ENCODE measurements at places on chromosomes 12 and 14.

DNA sequence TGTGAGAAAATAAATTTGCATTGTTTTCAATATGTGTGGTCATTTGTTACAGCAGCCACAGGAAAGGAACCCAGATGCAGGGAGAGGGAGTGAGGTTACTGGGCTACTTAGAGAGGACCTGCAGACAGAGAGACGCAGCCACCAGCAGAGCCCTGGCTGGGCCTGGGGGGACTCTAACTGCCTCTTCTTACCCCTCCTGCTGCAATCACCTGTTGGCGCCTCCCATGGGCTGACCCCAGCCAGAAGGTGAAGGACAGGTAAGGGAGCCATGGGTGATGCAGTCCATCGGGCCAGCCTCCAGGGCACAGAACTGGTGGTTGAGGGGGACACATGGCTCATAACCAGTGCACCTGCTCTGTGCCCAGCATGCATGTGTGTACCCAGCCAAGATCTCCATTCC lies 15.8 kb upstream of the RBM19 start:
- no peak for DNase-seq

DNA sequence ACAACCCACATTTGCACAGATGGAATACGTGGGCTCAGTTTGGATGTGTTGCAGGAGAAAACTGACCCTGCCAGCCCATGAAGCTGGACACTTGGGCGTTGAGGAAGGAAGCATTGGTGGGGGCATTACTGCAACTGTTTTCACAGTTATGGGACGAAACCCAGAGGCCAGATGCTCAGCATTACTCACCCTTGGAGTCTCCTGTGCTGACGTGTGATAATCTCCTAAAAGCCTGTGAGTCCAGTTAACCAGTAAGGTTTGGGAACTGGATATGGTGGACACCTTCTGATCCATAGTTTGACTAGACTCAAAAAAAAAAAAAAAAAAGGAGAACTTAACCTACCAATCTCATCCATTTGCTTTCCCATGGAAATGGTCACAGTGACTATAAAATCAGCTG lies 52.8 kb upstream of the EGLN3 start:
- no peak for DNase-seq

DNA sequence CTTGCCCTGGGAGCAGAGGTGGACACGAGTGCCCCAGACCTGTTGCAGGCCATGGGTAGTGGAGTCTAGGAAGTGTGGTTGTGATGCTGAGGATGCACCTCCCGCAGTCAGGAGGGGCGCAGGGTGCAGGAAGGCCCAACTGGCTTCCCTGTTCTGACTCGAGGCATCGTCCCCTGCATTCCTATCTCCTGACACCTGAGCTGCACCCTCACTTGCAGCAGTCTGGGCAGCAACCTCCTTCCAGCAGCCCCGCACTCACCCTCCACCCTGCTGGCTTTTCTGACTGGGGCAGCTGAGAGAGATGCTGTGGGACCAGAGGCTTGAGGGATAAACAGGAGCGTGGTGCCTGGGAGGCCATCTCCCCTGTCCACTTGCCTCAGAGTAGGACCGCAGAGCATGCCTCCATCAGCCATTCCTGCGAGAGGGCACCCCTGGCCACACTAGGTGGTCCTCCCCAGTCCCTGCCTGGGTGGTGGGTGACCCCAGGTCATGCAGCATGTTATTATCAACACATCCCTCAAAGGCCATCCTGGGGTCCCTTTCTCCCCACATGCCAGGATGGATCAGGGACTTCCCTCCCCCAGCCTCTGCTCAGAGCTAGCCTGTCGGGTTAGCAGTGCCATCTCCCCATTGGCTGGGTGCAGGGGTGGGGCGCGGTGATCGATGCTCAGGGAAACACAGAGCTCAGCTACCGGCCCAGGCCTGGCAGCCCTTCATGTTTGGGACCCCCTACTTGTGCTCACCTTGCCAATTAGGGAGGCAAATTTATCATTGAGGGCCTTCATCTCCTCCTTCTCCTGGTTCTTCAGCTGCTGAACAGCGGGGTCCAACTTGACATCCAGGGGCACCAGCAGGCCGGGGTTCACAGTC lies 719 bp downstream of the KRT80 start:
- no peak for DNase-seq

GRCh38 chr12:66163289-66163688 lies 6.5 kb downstream of the TMBIM4 start:
- no peak for DNase-seq

DNA sequence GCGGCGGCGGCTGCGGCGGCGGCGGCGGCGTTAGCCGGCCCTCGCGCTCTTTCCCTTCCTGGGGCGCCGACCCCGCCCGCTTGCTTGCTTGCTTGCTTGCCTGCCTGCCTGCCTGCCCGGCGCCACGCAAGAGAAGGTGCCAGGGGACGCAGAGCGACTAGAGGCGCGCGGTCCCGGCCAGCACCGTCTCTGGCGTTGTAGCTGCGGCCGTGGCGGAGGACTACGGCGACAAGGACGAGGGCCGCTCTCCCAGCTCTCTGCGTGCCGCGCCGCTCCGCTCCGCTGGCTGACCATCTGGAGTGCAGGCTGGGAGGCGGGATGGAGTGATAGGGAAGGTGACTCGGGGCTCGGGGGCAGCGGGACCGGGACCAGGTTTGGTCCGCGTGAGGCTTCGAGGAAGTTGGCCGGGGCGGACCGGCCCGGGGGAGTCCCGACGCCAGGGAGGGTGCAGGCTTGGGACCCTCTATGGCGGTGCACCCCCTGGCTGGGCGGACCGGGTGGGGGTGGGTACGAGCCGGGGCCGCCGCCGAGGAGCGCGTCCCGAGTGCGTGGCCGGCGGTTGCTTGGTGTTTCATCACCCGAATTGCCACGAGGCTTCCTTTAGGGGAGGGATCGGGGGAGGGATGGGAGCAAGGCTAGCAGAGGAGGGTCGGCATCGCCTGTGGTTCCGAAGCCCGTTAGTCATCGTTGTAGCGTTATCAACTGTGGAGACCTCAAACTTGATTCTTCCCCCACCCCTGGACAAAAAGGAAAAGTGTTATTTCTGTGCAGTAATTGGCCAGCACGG lies 471 bp downstream of the XPOT start:
- DNase-seq = peak; percentile 38

GRCh38 chr12:42468921-42469320 lies 120.6 kb downstream of the PRICKLE1 start:
- DNase-seq = no peak

DNA sequence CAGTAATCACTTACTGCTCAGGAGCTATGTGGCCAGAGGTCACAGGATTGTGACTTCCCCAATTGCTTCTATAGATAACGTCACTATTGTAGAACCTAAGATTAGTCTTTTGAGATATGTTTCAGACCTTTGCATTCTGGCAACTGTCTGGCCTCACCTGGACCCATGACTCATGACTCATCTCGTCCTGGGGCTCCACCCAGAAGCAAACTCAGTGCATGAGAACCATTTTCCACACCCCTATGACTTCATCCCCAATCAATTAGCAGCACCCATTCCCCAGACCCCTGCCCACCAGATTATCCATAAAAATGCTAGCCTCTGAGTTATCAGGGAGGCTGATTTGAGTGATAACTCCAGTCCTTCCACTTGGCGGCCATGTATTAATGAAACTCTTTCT lies 186.9 kb downstream of the EMP1 start:
- no peak for DNase-seq

- no peak for DNase-seq
Observed at GRCh38 chr12:42002563-42002962, 142.1 kb downstream of the GXYLT1 start.

DNA sequence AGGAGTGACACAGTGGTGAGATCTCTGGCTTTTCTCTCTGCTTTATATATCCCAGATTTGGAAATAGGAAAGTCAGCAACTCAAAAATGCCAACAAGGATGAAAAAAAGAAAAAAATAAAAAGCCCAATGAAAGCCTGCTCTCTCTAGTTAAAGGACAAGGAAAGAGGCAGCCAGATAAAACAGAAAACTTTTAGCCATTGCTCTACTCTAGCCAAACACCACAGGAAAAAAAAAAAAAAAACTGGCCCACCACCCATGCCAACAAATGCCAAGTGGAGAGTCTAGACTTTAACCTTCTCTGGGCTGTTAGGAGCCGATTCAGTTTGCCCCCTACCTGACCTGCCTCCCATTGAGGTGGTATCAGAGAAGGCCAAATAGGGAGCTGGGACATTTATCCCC lies 222.3 kb upstream of the TMTC1 start:
- DNase-seq = no peak

DNA sequence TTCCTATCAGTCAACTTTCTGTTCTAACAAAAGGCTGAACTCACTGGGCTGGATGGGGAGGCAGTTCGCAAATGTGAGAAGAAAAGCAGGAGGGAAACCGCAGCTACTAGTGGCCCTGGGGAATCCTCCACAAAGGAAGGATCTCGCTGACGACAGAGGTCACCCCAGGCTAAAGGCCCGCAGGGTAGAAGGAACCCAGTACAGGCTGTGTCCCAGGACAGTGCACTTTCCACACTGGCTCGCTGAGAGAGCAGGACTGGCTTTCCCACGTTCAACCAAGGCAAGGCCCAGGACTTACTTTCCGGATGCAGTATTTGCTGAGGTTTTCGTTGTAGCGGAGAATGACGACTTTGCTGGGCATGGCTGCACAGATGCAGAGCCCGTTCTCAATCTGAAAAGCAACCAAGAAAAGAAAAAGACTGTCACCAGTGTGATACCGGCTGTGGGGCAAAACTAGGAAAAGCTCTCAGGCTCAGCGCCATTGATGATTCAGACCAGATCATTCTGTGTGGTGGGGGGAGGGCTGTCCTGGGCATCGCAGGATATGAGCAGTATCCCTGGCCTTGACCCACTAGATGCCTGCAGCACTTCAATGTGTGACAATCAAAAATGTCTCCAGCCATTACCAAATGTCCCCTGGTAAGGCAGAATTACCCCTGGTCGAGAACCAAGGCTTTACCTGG lies 36.3 kb downstream of the PRKAB1 start:
- DNase-seq = no peak

DNA sequence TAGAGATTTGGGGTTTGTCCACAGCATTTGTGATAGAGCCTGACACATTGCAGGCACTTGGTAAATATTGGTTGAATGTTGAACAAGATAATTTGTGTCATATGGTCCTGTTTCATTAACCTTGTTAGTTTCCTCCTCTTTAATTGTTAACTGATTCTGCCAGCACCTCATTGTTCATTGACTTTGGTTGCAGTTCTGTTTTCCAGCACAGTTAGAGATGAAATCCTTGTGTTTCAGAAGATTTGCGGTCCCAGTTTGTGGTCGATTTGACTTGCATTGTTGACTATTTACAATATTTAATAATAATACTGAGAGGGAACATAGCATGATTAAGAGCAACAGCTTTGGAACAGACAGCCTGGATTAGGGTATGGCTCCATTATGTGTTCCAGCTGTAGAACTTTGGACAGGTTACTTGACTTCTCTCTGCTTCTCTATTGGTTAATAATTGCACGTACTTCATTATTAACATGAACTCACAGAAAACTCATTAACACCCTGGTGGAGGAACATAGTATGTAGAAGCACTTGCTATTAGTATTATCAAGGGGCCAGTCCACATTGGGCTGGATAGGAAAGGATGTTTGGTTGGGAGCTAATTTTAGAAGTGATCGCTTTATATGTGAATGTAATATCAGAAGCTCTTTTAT lies 8.7 kb downstream of the DRAM1 start:
- DNase-seq = no peak

- no peak for DNase-seq
Observed at GRCh38 chr14:74126315-74127013, 41.7 kb downstream of the LIN52 start.

DNA sequence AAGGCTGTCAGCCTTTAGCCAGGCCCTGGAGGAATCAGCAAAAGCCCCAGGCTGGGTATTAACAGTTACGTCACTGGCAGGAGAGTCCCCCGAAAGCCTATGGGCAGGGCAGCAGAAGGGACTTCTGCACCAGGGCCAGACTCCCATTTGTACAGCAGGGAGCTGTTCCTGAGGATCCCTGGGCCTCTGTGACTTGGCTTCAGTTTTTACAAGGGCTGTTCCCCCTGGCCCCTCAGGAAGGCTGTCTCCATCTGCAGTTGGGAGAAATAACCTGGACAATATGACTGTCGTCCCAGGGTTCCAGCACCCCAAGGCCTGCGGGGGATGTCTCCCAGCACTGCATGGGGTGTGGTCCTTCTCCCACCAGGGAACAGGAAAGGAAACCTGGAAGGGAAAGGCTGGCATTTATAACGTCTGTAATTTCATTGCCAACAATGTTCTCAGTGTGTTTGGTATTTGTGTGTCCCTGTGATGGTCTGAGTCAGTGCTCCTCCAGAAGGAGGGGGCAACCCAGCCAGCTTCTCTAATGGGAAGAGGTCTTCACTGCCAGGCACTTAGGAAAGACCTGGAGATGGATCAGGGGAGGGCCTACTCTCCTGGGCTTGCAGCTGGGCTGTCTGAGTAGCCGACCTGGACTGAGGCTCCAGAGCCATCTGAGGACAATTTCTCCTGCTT lies 42.4 kb downstream of the ERH start:
- DNase-seq = no peak

- DNase-seq = no peak
Observed at GRCh38 chr12:75838309-75838708, 193.3 kb downstream of the PHLDA1 start.

GRCh38 chr14:24436355-24437019 lies 6.1 kb downstream of the SDR39U1 start:
- DNase-seq = peak; percentile 84

GRCh38 chr12:67633708-67634107 lies 14.8 kb upstream of the DYRK2 start:
- DNase-seq = peak; percentile 31

DNA sequence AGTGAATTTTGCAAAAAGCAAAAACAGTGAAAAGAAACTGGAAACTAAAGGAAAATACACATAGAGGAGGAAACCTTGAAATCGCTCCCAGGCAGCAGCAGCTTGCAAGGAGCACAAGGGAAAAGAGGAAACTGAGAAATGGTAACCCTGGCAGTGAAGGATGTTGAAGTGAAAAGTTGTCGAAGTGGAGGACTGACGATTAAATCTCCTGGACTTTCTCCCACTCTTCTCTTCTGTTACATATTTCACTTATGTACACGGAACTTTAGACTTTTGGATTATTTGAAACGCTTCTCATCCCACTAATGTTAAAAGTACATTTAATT lies 388.8 kb upstream of the USP15 start:
- DNase-seq = peak; percentile 12

DNA sequence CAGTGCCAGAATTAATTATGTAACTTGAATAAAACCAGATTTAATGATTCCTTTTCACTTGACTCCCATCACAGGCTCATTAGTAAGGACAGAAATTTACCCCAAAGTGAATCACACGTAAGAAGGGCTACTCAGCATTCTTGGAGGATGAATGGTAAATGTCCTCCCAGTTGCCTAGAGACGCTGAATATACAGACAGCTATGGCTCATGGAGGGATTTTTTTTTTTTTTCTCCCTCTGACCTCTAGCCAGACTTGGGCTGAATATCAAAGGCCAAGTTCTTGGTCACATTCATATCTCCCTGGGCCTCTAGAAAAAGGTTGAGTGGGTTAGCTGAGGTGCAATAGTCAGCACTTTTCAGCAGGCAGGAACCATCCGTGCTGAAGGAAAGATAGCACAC lies 77.5 kb downstream of the PHLDA1 start:
- no peak for DNase-seq

GRCh38 chr12:64494998-64495729 lies 43.2 kb downstream of the TBK1 start:
- no peak for DNase-seq

DNA sequence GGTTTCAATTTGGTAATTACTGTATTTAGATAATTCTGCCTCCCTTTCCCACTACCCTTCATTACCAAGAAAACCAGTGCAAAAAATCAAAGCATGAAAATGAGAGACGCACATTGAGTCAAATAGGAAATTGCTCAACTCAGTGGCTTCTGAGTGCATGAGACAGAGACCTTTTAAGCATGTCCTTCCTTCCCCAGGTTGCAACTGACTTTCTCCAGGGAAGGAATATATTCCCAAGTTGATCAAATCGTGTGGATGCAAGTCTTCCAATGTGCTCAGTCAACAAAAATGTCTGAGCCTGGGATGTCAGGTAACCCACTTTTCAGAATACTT lies 12.9 kb downstream of the BMP4 start:
- no peak for DNase-seq

All from inflammatory macrophage treated with lipopolysaccharide for 1 hour (primary cell).